GM19239 (cell line): ENCODE measurements at places on chromosomes 5 and 9.

GRCh38 chr9:77085416-77085815 lies 66.0 kb downstream of the FOXB2 start:
- DNase-seq: no peak

DNA sequence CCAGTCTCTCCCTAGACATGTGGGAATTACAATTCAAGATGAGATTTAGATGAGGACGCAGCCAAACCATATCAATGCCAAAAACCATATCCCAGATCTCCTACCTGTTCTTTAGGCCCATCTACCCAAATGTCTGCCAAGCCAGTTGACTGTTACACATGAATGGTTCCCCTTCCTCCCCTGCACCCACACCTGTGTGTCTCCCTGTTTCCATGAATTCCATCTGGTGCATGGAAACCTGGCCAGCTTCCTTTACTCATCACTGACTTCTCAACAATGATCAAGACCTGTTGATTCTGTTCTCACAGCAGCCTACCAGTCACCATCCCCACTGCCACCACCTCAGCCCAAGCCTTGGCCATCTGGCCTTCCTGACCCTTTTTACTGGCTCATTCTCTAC lies 222.7 kb downstream of the NR3C1 start:
- DNase-seq: no peak

- no peak for DNase-seq
Observed at GRCh38 chr9:37197158-37198038, 77.0 kb downstream of the ZCCHC7 start.

DNA sequence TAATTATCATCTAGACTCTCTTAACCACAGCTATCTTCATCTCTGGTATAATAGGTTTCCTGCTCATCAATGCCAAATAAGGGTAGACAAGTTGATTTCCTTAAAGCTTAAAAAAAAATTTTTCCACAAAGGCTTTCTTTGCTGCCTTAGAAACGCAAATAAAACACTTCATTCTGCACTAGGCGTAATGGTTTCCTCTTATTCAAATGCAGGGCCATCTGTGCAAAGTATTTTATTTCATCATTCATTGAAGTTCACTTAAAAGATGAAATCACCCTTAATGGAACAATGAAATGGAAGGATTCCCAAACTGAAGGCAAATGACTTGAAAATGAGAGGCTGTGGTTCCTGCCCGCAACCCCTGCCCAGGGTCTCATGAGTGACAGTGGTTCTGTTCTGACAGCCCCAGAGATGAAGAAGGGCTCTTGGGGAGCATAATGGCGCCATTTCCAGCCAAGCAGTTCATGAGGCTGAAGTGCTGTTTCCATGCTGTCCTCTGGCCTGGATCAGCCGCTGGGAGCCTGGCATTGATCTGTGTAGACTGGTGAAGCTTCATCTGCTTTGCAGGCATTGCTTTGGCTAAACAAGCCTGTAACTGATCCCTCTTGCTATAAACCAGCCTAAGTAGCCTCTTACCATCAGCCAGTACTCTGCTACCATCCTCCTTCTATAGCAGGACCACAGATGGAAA lies 276.9 kb upstream of the WWC1 start:
- DNase-seq: no peak

DNA sequence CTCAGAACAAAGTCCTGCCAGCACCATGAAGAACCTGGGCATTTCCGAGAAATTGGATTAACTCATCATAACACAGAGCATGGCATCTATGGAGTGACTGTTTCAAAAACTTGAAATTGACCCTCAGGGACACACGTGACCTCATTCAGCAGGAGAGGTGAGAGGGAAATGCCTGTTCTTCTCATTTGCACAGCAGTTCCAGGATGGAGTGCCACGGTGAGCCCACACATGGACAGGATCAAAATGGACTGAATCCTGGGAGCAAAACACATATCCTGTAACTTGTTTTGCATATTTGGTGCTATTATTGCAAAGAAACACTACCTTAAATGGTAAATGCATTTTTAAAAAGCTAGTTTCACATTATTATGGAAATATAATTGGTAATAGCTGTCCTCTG lies 256.1 kb upstream of the IRX2 start:
- DNase-seq: no peak
